C1 segment of cervical spinal cord (tissue), 14 donors: ENCODE measurements at places on chromosomes 3 and 15.

DNA sequence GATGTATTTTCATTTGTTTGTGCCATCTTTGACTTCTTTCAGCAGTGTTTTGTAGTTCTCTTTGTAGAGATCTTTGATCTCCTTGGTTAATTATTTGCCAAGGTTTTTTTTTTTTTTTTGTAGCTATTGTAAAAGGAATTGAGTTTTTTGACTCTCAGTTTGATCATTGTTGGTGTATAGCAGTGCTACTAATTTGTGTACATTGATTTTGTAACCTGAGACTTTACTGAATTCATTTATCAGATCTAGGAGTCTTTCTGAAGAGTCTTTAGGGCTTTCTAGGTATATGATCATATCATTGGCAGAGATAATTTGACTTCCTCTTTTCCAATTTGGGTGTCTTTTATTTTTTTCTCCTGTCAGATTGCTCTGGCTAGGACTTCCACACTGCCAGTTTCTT lies 42.2 kb upstream of the POMGNT2 start:
- DNase-seq: no peak

- DNase-seq: no peak
Observed at GRCh38 chr3:83189634-83190033, 1428.2 kb upstream of the GBE1 start.

DNA sequence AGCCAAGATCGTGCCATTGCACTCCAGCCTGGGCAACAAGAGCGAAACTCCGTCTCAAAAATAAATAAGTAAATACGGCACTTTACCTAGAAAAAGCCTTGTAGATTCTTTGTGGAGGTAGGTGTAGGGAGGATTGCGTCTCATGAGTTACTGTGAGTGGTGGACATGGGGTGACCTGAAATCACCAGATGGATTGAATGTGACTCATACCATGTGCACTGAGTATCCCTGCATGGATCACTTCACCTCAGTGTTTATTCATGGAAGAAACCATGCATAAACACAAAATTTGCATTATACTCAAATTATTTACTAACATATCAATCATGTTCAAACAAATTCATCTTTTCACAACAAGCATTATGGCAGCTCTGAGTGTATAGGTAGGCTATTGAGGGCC lies 55.9 kb downstream of the MRPS25 start:
- no peak for DNase-seq

- no peak for DNase-seq
Observed at GRCh38 chr3:189395825-189396224, 224.1 kb downstream of the TPRG1 start.
